ENCODE measurements at places on chromosomes 12 and 14. TPM values are rescaled to one million over a fixed set of nuclear protein-coding genes. Genes with fewer than 3 reads are reported as not detected.

The NPC2 gene
- 38.7 TPM for total RNA-seq

The SERPINA5 gene
- total RNA-seq = not detected

The KIF26A gene
- total RNA-seq = 0.66 TPM

The ALG10 gene
- 16.5 TPM for total RNA-seq

The CACNA1C gene
- total RNA-seq = 0.42 TPM

The SAMD4A gene
- 0.56 TPM for total RNA-seq

The ADAM21 gene
- not detected for total RNA-seq
